ENCODE measurements at places on chromosomes 13 and 19.

- no peak for DNase-seq
Observed at GRCh38 chr19:43563816-43564457, 11.4 kb downstream of the XRCC1 start.

DNA sequence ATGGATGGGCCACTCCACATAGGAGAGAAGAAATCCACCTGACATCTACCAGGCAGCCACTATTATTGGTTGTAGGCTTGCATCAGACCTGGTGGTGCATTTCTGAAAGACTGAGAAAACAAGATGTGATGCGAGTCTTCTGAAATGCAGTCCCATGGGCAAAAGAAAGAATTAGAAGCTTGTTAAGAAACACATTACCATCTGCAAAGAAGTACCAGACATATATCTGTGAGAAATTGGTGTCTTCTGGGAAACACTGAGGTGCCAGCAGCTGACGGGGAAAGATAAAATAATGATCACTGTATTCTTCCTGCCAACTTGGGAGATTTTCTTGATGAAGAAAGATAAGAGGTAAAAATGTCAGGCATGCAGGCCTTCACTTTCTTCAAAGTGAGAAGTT, 14.4 kb downstream of the AMER2 start:
- no peak for DNase-seq

DNA sequence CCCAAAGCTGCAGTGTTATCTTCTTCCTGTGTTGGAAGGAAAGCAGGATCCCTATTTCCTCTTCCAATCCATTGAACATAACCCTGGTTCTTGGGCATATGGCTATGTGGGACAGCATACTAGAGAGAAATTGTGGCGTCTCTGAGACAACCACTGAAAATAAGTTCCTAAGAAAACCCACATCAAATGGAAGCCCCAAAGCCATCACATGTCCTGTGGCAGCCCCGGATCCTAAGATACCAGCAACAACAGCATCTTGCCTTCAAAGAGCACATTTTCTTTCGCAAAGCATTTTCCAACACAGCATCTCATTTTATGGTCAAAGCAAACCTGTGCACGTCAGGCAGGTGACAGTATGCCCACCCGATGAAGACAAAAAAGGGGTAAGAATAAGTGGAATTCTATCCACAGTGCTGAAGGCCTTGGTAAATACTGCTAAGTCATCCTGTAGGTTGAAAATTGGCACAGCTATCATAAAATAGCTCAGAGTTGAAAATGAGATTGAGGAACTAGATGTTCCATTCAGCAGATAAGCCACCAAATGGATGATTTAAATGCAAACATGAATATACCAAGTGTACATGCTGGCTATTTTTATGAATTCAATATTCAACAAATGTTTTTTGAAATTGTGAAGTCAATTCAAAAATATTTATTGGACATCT, 232.2 kb downstream of the DLEU7 start:
- DNase-seq: no peak

- DNase-seq: no peak
Observed at GRCh38 chr13:51818781-51819511, 15.0 kb upstream of the DHRS12 start.
